ENCODE measurements at places on chromosomes 12 and 14.

DNA sequence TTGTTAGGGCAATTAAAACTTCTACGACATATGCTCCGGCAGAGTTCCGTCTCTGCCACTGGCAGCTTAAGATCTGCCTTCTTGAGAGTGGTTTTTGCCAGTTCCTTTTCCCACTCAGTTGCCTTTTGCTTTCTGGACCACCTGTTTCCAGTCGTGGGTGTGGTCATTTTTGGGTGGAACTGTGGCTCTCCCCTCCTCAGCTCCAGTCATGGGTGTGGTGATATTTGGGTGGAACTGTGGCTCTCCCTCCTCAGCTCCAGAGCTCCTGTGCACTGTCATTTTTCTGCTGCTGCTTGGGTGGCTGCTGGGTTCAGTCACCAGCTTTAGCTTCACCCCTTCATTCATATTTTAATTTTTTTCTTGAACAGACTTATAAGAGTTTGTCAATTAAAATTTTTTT lies 25.3 kb downstream of the WDR20 start:
- no peak for DNase-seq

DNA sequence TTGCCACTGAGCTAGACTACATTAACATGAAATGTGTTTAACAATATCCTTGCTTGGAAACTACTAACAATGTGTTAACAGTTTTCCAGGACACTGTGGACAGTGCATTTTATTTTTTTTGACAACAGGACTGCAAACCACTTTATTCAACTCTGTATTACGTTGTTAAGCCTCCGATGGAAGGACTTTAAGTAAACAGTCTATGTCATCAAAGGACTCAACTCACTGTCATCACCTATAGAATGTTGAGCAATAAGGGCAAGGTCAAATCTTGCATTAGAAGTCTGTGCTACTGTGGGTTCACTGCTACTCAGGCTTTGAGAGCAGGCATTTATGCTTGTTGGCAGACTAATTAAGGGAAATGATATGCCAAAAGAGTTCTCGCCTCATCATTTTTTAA lies 483.7 kb downstream of the FLRT2 start:
- no peak for DNase-seq

- no peak for DNase-seq
These were observed 368.0 kb downstream of the C12orf50 start for GRCh38 chr12:87660987-87661774.

GRCh38 chr12:105765053-105766014 lies 373.4 kb downstream of the NUAK1 start:
- no peak for DNase-seq

DNA sequence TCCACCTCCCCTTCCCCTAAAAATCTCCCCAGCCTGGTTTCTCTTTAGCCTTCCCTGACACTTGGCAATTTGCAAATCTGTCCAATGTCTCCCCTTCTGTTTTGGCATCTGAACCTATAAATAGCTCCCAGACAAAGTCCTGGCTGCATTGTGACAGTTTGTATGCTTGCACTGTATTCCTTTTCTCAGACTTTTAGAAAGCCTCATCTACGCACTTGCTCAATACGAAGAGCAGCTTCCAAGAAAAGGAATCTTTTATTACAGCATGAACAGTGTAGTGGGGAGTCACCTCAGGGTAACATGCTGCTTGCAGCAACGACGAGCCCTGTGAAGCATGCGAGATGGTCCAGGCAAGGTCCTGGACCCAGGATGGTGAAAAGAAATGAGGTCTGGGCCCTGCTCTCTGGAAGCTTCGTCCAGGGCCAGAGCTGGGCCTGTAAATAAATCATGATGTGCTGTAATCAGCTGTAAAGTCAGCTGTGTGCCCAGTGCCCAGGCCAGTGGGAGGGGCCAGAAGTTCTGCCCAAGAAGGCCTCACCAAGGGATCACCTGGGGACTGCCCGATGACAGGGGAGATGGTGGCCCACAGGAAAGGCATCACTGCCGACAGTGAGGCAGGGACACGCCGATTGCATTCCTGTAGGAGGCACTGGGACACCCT lies 88.3 kb downstream of the RIN3 start:
- no peak for DNase-seq

- DNase-seq = no peak
These were observed 56.2 kb downstream of the PPHLN1 start for GRCh38 chr12:42382013-42382696.

DNA sequence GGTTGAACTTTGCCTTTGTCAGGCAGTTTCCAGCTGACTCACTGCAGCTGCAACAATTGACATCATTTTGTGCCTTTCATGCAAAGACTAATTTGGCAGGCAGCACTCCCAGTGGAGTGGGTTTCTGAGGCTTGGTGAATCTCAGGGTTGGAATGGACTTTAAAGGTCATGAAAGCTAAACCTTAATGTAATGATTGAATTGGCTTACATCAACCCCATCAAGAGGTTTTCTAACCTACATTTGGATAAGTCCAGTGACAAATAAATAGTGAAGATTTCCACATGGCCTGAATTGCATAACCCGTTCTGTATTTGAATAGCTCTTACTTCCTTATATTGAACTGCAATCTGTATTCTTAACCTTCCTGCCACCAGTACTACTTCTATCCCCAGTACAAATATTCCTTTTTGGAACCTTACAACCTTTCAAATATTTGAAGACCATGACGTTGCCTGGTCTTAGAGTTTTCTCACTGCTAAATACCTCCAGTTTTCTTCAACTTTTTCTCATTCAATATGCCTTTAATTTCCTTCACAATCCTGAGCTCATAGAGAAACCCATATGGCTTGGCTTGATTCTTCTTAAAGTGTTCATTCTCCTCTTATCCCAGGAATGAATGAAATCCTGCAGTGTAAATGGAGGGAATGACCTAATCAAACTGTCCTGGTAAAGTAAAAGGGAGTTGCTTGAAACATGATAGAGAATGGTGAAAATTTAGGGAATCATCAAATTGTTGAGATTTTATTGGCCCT lies 168.1 kb upstream of the NOVA1 start:
- no peak for DNase-seq

DNA sequence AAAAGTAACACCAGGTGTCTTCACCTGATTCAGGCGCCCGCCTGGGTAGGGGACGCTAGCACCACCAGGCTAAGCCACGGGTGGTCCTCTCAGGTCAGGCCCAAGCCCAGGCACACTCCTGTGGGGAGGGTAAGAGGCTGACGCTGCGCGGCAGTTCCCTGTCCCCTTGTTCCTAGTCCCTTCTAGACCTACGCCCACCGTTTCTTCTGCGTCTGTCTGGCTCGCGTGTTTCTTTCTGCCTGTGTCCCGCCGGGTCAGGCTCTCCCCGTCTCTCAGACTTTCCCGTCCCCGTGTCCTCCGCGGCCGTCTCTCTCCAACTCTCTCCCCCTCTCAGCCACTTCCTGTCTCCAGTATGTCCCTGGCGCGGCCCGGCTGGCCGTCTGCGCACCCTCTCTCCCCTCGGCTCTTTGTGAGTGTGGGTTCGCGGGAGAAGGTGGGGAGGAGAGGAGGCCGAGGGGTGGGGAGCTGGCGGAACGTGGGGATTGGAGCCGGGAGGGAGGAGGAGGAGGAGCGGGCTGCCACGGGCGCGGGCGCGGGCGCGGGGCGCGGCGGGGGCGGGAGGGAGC lies 3.1 kb upstream of the TNS2 start:
- peak; percentile 51 for DNase-seq

DNA sequence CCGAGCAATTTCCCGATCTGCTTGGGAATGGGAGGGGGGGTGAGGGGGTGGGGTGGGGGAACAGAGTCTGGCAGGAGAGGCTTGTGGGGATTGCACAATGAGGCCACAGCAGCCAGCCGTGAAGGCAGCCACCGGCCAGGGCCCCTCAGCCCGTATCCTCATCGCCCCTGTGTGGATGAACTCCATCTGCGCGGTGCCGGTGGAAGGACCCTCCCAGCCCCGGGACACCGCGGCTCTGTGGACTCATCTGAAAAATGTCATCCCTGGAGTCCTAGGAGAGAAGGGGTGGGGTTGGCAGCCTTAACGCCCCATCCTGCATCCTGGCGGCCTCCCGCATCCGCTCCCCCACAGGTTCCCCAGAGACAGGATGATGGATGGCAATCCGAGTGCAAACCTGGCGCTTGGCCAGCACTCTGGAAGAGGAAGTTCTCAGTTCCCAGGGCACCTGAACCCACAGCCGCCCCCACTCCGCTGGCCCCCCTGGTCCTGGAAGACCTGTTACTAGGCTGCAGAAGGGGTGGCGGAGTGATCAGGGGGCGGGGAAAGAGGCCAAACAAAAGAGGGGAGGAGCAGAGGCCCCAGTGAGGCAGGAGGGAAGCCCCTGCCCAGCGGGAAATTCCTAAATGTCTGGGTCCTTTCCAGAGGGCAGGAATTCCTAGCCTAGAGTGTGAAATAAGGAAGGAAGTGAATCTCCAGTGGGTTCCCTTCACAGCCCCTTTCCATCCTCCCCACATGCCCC lies 1.2 kb upstream of the TNFAIP2 start:
- no peak for DNase-seq

- no peak for DNase-seq
These were observed 79.6 kb upstream of the IFNG-AS1 start for GRCh38 chr12:67909681-67910080.

- no peak for DNase-seq
These were observed 42.4 kb upstream of the SGPP1 start for GRCh38 chr14:63770187-63770807.
